Heart left ventricle (tissue), 16 donors: ENCODE measurements at places on chromosomes 12 and 14.

DNA sequence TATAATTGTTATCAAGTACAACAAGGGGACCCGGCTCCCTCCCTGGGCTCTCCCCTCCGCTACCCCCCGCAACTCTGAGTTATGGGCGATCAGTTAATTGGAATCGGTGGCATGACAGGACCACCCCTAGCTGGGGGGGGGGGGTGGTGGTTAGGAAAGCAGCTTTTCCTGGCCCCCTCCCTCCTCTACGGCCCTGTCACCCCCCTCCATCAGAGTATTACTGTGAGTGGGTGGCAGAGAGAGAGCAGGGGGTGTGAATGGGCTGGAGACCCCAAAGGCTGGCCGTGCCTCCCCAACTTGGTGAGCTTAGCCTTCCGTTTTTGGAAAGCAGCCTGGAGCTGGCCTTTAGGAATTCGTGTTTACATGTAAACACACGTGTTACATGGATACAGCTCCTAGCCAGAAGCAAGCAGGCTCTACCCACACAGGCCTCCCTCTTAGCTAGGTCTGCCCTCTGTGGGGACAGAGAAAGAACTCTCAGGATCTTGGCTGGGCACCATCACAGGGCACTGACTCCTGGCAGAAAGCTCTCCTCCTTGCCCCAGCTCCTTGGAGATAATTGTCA lies 1.1 kb upstream of the HOXC4 start:
- DNase-seq, result no peak
- no peaks in the 10 kb centered on the region for H3K36me3 ChIP-seq
- H3K27me3 ChIP-seq, result peaks cover 90% of the 10 kb centered on the region
- no peak overlapping the region for H3K27ac ChIP-seq
- no peaks in the 10 kb centered on the region for H3K4me1 ChIP-seq

DNA sequence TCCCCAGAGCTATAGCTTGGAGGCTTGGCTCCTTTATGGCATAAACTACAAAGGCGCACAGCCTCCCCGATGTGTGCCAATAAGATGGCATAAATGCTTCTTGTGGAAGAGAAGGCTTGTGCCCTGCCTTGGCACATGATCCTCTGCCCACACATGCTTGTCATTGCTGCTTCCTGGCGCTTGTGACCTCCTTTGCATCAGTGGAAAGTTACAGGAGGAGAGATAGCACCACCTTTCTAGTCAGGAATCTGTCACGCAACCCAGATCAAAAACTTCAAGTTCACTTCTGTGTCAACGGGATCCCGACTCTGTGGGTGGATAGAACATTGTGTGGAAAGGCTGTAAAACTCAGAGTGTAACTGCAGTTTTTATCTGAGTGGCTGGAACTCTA lies 183.8 kb upstream of the HIF1A start:
- peak overlapping the region; percentile 38 for H3K27ac ChIP-seq
- DNase-seq, result no peak
- no peaks in the 10 kb centered on the region for H3K27me3 ChIP-seq
- peaks cover 3% of the 10 kb centered on the region for H3K36me3 ChIP-seq

DNA sequence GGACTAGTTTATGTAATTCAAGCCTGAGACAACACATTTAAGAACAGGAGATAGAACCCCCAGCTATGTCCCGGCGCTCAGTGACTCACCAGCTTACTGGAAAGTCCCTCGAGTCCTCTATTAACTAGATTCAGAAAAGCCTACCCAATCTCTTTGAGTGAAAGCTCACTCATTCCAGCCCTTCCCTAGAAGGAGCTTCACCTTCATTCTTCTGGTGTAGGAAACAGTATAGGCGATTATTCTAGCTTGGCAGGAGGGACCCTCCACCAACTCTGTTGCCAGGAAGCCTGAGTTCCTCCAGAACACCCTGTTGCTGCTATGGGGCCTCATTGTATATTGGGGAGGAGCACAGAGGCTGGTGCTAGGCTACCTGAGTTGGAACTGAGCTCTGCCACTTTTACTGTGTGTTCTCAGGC lies 57.2 kb upstream of the AEBP2 start:
- H3K4me1 ChIP-seq, result no peaks in the 10 kb centered on the region
- no peaks in the 10 kb centered on the region for H3K27me3 ChIP-seq
- no peak overlapping the region for H3K4me3 ChIP-seq
- no peak overlapping the region for H3K27ac ChIP-seq
- no peaks in the 10 kb centered on the region for H3K36me3 ChIP-seq

DNA sequence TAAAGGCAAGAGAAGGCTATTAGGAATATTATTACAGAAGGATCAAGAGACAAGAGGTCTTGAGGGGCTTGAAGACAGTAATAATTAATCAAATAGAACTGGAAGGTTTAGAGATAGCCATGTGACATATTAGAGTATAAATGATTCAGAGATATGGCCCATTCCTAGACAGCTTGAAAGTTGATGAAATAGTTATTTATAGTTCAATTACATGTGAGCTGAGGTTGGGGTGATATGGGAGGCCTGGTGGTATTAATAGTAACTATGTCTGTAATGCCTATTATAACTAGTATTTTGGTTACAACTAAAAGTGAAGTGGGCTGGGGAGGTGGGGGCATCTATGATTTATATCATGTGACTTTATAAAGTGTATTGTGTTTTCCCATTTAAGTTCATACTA lies 14.1 kb upstream of the MIS18BP1 start:
- peaks cover 7% of the 10 kb centered on the region for H3K4me1 ChIP-seq
- H3K36me3 ChIP-seq, result no peaks in the 10 kb centered on the region
- no peak for DNase-seq

GRCh38 chr14:88179716-88180115 lies 143.4 kb downstream of the KCNK10 start:
- H3K4me3 ChIP-seq, result no peak overlapping the region
- no peaks in the 10 kb centered on the region for H3K4me1 ChIP-seq
- no peaks in the 10 kb centered on the region for H3K36me3 ChIP-seq
- H3K27ac ChIP-seq, result no peak overlapping the region
- DNase-seq, result no peak

- H3K36me3 ChIP-seq, result no peaks in the 10 kb centered on the region
- no peaks in the 10 kb centered on the region for H3K27me3 ChIP-seq
- DNase-seq, result peak; percentile 63
- peak overlapping the region; percentile 93 for H3K27ac ChIP-seq
- H3K4me3 ChIP-seq, result peak overlapping the region; percentile 97
Measured at GRCh38 chr12:111596985-111597830, 1.9 kb downstream of the ATXN2 start.

DNA sequence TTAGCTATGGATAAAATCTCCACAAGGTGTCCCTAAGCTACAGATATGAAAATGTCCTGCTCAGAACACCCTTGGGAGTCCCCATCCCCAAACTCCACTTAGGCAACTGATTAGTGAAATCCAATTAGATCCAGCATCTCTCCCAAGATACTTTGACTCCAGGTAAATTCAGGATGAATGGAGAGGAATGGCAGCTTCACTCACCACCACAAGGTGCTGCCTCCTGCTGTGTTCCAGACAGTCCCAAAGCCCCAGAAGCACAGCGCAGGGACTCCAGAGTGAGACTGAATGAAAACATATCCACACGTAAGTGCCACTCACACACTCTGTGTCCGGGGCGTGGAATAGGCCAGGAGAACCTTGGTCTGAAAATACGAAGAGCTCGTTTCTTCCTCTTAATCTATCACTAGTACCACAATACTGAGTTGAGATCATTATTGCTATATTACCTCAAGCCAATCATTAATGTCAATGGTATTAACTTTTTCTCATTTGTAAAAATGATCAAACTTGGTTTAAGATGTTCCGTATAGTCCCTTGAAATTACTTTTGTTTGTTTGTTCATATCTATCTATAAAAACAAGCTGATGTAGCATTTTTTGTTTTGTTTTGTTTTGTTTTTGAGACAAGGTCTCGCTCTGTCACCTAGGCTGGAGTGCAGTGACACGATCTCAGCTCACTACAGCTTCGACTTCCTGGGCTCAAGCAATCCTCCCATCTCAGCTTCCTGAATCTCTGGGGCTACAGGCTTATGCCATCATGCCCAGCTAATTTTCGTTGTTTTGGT lies 70.0 kb upstream of the BICD1 start:
- H3K4me1 ChIP-seq, result no peaks in the 10 kb centered on the region
- H3K4me3 ChIP-seq, result no peak overlapping the region
- DNase-seq, result no peak
- no peaks in the 10 kb centered on the region for H3K36me3 ChIP-seq
- H3K27me3 ChIP-seq, result no peaks in the 10 kb centered on the region
- no peak overlapping the region for H3K27ac ChIP-seq

DNA sequence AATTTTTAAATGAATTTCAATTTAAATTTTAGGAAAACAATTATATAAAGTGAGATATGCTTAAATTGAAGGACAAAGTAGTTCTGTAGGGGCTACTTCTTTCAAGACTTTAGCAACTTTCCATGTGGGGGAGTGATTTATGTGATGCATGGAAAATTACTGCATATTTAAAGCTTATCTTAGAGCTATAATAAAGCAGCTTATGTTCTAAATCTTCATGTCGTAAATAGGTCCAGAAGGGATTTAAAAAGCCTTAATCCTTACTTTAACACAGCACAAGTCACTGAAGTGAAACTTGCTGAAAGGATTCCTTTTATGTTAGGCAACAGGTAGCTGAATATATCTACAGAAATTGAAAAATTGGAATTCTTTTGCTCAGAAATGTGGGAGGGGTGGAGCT lies 340.4 kb downstream of the NAV3 start:
- H3K36me3 ChIP-seq, result peaks cover 6% of the 10 kb centered on the region
- no peak for DNase-seq
- H3K27ac ChIP-seq, result no peak overlapping the region
- no peaks in the 10 kb centered on the region for H3K4me1 ChIP-seq
- no peak overlapping the region for H3K4me3 ChIP-seq
- no peaks in the 10 kb centered on the region for H3K27me3 ChIP-seq

DNA sequence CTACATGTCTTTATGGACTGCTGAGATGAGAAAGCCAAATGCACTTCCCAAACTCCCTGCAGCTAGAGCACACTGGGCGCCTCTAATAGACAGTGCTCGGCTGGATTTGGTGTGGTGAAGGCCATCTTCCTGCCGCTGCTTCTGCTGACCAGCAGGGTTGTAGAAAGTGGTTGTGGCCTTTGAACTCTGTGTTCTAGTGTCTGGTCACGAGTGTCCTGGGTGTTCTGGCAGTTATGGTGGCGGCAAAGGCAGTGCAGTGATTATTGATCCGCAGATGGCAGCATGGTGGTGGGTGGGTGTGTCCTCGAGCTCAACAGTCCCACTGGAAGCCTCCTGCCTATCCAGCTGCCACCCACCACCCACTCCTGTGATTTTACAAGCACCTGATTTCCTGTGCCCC lies 43.4 kb downstream of the SMIM41 start:
- H3K4me1 ChIP-seq, result peaks cover 30% of the 10 kb centered on the region
- H3K4me3 ChIP-seq, result no peak overlapping the region
- no peaks in the 10 kb centered on the region for H3K27me3 ChIP-seq
- no peaks in the 10 kb centered on the region for H3K36me3 ChIP-seq
- DNase-seq, result no peak
- H3K27ac ChIP-seq, result no peak overlapping the region

DNA sequence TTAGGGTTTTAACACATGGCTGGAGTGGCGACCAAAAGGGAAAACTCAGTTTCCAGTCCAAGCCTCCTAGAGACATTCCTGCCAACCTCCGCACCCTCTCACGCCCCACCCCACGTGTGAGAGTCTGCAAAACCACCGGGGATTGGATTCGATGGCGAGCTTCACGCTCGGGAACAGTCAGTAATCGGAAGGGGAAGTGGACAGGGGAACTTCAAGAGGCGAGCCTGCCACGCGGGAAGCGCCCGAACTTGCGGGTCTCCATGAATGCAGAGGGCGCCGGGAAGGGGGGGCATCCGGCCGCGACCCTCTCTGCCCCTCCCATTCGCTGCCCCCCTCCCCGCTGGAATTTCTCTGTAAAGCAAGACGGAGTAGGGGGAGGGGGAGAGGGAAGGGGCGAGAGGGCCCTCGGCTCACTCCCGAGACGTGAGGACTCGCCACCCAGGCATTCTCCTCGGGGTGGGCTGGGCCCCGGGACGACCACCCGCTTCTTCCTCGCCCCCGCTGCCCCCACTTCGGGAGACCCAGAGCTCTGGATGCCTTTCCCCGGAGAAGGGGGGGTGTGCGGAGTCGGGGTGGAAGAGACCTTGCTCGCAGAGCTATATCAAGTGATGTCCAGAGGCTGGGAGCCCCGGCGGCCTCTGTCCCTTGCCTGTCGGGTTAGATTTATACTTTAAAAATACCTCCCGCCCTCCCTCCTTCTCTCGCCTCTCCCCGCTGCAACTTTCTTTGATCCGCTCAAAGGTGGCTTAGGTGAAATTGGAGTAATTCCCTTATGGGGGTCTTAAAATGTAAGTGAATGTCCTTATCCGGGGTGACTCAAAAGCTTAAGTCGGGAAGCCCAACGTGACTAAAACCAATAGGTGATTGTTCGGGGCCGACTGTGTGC lies 2.5 kb upstream of the CCND2 start:
- peaks cover 1% of the 10 kb centered on the region for H3K36me3 ChIP-seq
- peak; percentile 66 for DNase-seq
- H3K27me3 ChIP-seq, result peaks cover 5% of the 10 kb centered on the region
- peaks cover 31% of the 10 kb centered on the region for H3K4me1 ChIP-seq
- peak overlapping the region; percentile 78 for H3K27ac ChIP-seq
- H3K4me3 ChIP-seq, result peak overlapping the region; percentile 87

GRCh38 chr12:70267550-70267949 lies 24.3 kb downstream of the CNOT2 start:
- no peaks in the 10 kb centered on the region for H3K27me3 ChIP-seq
- H3K27ac ChIP-seq, result no peak overlapping the region
- H3K4me3 ChIP-seq, result no peak overlapping the region
- no peaks in the 10 kb centered on the region for H3K36me3 ChIP-seq

DNA sequence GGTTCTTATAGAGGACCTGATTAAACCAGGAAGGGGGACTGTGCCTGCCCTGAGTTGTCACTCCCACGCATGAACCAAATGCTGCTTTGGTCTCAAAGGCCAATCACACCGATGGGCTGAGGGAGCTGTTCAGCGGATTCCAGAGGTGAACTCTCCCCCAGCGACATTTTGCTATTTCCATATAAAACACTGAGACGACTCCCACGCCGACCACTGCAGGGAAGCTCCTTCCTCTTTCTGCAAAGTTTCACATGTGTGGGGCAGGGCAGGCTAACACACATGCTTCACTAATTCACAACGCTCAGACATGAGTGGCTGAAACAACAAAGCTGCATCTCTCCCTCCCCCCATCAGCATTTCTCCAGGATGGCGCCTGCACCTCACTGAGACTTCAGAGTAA lies 37.8 kb upstream of the TMEM132D start:
- no peak for DNase-seq
- H3K27ac ChIP-seq, result no peak overlapping the region
- H3K36me3 ChIP-seq, result no peaks in the 10 kb centered on the region
- H3K27me3 ChIP-seq, result no peaks in the 10 kb centered on the region
- no peak overlapping the region for H3K4me3 ChIP-seq

- H3K27ac ChIP-seq, result peak overlapping the region; percentile 0
- H3K4me3 ChIP-seq, result no peak overlapping the region
- H3K4me1 ChIP-seq, result no peaks in the 10 kb centered on the region
- no peaks in the 10 kb centered on the region for H3K27me3 ChIP-seq
- H3K36me3 ChIP-seq, result peaks cover 66% of the 10 kb centered on the region
Measured at GRCh38 chr14:103456167-103456835, 66.3 kb downstream of the CKB start.

GRCh38 chr14:75051556-75051899 lies 261 bp upstream of the MLH3 start:
- H3K27me3 ChIP-seq, result no peaks in the 10 kb centered on the region
- no peak for DNase-seq
- H3K36me3 ChIP-seq, result no peaks in the 10 kb centered on the region
- H3K27ac ChIP-seq, result peak overlapping the region; percentile 91
- peaks cover 19% of the 10 kb centered on the region for H3K4me1 ChIP-seq
- H3K4me3 ChIP-seq, result peak overlapping the region; percentile 59

- DNase-seq, result no peak
- H3K4me1 ChIP-seq, result peaks cover 15% of the 10 kb centered on the region
- no peaks in the 10 kb centered on the region for H3K36me3 ChIP-seq
- H3K27me3 ChIP-seq, result no peaks in the 10 kb centered on the region
Measured at GRCh38 chr14:50308363-50308915, 3.6 kb downstream of the L2HGDH start.
